CD4-positive, alpha-beta T cell (primary cell): ENCODE measurements at places on chromosomes 16 and 17.

DNA sequence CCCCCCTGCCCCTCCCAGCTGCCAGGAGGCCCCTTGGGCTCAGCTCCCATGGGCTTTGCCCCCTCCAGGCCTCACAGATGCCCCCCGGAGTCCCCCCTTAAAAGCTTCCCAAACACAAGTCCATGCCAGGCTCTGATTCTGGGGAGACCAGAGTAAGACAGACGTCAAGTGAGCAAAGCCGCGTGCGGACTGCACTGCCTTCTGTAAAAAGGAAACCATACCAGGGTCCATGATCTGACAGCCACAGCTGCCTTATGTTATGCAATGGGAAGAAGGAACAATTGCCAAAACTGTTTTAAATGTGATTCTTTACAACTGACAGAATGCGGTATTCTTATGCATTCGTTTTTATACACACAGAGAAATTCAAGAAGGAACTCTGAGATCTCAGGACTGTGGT, 17.9 kb upstream of the HEXD start:
- no peak for DNase-seq

DNA sequence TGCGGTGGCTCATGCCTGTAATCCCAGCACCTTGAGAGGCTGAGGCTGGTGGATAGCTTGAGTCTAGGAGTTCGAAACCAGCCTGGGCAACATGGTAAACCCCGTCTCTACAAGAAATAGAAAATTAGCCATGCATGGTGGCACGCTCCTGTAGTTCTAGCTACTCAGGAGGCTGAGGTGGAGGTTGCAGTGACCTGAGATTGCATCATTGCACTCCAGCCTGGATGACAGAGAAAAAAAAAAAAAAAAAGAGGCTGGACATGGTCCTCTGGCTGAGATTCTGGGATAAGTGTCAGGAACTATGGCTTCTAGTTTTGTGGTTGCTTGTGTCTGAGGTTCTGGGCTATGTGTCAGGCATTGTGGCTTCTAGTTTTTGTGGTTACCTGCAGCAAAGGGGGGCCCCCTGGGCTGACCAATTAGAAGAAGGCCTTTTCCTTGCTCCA, 7.0 kb downstream of the KSR1 start:
- DNase-seq: no peak

- no peak for DNase-seq
Observed at GRCh38 chr17:73506470-73507435, 137.5 kb downstream of the SDK2 start.

GRCh38 chr16:3481696-3482658, 13.3 kb downstream of the C16orf90 start:
- DNase-seq: no peak

- no peak for DNase-seq
Observed at GRCh38 chr17:913207-913606, 66.4 kb downstream of the NXN start.

DNA sequence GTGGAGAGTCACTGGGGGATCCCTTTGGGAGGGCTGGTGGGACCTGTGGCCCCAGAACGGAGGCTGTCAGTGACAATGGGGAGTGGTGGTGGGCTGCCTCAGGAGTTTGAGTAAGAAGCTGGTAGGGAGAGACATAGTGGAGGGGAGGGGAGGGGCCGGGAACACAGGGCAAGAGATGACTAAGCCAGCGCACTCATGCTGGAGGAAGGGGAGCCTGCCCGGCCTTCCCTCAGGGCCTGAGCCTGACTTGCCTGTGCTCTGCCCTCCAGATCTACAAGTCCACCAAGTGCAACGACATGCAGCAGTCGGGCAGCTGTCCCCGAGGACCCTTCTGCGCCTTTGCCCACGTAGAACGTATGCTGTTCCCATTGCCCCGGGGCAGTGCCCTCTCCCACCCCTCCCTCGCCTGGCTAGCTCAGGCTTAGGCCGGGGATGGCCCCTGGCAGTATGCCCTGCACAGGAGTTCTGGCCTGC, 29.3 kb downstream of the UNC13D start:
- DNase-seq: no peak

DNA sequence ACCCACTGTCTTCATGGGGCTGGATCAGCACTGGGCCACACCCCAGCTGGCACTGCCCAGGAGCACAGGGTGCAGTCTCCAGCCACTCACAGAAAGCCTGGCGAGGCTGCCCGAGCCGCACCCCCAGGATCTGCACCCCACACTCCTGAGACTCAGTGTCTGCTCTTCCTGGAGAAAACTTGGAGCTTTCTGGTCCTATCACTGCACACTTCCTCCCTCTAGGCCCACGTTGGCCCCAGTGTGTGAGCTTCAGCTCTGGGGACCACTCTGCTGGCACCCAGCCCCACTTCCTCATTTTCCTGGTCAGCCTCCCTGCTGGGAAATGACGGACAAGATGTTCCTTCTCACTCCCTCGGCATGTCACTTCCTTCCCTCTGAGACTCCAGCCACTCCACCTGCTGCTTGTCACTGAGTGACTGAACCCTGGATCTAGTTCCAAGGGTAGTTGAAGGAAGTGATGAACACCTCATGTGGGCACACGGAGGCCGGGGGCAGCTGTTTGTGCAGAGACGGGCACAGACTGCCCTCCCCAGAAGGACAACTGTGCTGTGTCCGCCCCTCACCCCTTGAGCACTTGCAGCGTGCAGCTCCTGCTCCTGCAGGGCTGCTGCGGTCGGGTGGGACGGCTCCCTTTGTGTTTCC, 29.0 kb downstream of the ZC3H18 start:
- no peak for DNase-seq

GRCh38 chr16:66810391-66810790, 9.0 kb upstream of the TERB1 start:
- DNase-seq: no peak

GRCh38 chr17:67381929-67382257, 4.8 kb downstream of the PITPNC1 start:
- no peak for DNase-seq

- DNase-seq: no peak
Observed at GRCh38 chr17:3929181-3929580, 12.9 kb upstream of the P2RX1 start.

- no peak for DNase-seq
Observed at GRCh38 chr16:67872131-67872630, 671 bp upstream of the EDC4 start.

GRCh38 chr17:12691173-12691572, 25.5 kb downstream of the MYOCD start:
- DNase-seq: no peak

DNA sequence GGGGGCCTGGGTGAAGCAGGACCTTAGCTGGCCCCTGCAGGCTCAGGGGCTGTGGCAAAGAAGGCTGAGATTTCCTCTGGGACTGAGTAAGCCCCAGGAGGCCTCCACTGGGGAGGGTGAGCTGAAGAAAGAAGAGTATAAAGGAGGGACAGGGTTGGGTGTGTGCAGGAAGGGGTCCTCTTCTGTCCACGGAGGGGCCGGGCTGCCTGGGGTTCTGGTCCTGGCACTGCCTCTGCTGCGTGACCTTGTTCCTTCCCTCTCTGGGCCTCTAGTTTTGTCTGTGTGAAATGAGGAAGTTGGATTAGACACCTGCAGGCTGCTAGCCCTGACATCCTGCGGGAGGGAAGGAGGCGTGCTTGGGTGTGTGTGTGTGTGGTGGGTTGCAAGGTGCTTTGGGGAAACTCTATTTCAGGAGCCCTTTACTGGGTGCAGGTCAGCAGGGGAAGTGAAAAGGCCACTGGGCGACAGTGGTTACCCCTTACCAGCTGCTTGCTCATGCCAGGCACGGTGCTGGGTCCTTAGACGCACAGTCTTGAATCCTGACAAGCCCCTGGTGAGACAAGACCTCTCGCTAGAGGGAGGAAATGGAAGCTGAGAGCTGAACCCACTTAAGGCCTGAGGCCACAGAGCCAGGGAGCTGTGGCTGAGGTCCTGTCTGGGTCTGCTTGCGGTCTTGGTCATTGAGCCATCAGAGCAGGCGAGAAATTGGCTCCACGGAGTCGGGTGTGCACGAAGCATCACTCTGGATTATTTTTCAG, 60.7 kb downstream of the OR1D5 start:
- DNase-seq: no peak

- no peak for DNase-seq
Observed at GRCh38 chr17:35099908-35100307, 19.8 kb downstream of the RAD51D start.

- DNase-seq: no peak
Observed at GRCh38 chr17:1147664-1148063, 32.1 kb downstream of the ABR start.

- no peak for DNase-seq
Observed at GRCh38 chr16:87108941-87109340, 208.3 kb downstream of the C16orf95 start.

- DNase-seq: no peak
Observed at GRCh38 chr16:22397464-22397863, 23.0 kb upstream of the CDR2 start.

- DNase-seq: no peak
Observed at GRCh38 chr17:21196126-21196525, 17.8 kb downstream of the TMEM11 start.

- DNase-seq: no peak
Observed at GRCh38 chr17:28554565-28554964, 2.1 kb upstream of the UNC119 start.

DNA sequence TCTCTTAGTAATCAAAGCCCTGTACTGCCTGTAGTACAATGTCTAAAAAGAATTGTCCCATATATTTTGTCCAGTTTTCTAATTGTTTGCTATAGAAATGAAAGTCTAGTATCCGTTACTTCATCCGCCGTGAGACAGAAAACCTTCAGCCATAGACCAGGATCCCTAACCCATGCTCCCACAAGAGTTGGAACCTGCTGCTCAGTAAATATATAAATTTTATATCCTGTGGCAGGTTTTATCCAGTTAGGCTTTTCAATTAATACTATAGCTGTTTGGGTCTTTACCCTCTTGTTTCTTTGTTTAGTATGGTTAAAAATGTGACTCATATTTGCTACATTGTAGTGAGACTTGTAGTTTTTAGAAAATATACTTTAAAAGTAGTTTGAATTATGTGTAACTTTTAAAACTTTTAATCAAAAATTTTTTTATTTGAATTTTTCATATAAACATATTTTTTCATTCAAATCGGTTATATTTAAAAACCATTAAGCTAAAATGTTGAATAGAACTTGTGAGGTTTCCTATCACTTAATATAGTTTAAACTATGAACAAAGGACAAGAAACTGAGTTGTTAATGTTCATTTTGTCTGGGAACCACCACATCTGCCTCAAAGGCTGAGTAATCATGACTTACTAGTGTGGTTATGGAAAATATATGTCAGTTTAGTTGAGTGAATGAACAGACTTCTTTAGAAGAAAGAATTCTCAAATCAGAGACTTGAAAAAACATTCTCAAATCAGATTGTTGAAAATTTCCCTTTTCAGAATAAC, 54.8 kb downstream of the VMP1 start:
- no peak for DNase-seq

DNA sequence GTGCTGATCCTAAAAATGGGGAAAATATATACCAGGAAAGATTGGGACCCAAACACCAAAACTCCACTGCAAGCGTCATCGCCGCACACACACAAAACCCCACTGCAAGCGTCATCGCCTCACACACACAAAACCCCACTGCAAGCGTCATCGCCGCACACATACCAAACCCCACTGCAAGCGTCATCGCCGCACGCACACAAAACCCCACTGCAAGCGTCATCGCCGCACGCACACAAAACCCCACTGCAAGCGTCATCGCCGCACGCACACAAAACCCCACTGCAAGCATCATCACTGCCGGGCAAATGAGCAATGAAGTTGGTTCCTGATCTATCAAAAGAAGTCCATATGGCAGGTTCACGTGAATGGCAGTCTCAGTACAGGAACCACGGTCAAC, 144.4 kb downstream of the SLC39A11 start:
- DNase-seq: no peak

DNA sequence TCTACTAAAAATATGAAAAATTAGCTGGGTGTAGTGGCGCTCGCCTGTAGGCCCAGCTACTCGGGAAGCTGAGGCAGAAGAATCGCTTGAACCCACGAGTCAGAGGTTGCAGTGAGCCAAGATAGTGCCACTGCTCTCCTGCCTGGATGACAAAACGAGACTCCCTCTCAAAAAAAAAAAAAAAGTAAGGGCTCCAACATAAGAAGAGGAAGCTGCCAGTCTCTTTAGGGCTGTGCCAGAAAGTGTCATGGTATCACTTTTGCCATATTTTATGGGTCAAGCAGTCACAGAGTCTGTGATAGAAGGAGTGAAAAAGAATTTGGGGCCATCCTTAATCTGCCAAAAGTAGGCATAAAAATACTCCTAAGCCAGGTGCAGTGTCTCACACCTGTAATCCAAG, 1.4 kb upstream of the PIPOX start:
- no peak for DNase-seq
